AG04450 (cell line): ENCODE measurements at places on chromosomes 2 and 18.

- no peak for DNase-seq
These were observed 814.5 kb upstream of the LRATD1 start for GRCh38 chr2:13818002-13818401.

DNA sequence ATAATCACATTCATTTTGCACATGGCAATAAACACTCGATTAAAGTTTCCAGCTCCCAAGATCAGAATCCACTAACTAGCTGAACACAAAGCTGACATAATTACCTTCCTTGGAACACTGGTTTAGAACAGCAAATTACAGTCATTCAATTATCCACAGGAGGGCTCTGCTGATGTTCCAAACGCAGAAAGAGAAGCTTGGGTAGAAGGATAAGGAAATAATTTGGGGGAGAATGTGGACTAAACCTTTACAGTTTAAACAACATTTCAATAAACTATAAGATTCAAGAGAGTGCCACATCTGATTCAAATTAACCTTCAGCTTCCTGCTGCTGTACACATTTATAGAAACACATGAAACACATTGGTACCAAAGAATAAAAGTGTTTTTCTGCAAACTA lies 67.8 kb upstream of the ARL4C start:
- DNase-seq = peak; percentile 49

DNA sequence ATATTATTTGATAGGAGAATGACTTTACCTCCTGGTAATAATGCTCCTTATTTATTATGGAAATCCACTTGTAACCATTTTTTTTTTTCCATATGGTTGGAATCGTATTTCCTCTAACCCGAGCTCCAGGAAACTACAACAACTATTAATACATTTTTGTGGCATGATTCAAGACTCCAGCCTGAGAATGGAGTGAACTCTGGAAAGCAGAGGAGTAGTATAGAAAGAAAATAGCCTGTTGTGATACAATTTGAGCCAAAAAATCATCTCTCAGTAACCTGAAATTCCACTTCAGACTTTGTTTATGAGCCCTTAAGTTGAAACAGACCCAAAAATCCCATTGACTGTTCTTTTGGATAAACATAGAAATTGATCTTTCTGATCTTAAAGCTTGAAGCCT lies 921.1 kb downstream of the SOCS6 start:
- DNase-seq = no peak

- no peak for DNase-seq
These were observed 72.3 kb downstream of the AFF3 start for GRCh38 chr2:100070078-100070477.

DNA sequence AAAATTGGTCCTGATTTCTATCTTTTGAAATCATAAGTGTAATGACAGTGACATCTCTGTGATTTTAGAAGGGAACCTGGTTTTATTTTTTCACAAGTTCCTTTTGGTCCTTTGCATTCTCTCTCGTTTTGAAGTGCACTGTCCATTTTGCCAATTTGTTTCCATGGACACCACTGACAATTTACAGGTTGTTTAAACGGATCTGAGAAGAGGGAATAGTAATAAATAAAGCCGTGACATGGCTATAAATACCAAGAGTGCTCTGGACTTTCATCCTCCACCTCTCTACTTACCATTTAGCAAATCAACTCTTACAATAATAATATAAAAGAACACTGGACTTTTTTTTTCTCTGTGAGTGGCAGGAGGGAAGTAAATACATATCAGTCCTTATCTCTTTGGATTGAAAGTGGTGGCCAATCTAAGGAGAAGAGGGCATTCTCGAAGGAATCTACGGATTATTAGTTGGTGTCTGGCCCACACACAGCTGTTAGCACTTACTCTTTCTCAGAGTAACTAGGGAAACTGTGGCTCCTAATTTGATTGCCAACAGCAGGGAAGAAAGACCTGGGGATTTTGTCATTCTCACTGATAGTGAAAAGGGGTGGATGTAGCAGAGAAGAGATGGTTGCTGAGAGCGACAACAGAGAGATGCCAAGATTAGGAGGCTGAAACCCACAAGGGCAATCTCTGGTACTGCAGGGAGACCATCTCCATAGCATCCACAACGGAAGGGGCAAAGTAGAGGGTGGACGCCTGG lies 108.7 kb upstream of the FSHR start:
- DNase-seq = no peak

- peak; percentile 54 for DNase-seq
These were observed 36.6 kb downstream of the COPS8 start for GRCh38 chr2:237122214-237122666.

- DNase-seq = no peak
These were observed 167.9 kb downstream of the TNS1 start for GRCh38 chr2:217834744-217835513.

- no peak for DNase-seq
These were observed 422.1 kb downstream of the PARD3B start for GRCh38 chr2:204967199-204967960.

DNA sequence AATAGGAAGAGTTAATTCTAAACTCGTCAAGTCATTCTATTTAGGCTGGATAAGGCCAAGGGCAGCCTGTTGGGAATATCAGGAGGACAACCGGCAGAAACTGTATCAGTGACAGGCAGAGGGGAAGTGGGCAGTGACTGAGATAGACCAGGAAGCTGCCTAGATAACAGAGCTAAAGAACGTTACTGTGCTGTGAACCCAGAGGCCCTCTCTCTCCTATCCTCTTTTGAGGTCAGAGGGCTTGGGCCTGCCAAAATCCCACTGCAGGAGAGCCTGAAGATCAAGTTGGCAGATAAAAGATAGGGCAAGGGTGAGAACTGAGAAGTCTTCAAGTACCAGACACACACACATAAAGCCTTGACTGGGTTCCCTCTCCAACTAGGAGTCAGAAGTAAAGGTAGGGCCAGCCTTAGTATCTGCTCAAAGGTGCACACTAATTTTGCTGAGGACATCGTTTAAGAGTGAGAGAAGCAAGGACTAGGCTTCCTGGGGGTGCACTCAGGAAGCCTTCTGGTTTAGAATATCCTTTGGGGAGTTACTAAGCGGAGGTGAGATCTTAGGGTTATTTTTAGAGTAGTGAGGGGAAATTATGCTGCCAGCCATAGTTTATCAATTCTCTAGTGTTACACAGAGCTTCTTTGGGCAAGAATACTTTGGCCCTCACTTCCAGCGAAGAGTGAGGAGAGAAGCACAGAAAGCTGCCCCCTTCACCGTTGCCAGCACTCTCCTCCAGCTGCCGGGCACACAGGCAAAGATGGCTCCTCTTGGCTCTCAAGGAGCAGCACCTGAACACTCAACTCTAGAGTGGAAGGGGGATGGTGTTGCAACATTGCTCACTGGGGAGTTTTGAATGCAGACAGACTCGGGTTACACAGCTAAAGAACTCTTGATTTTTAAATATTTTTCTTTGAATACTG lies 9.8 kb downstream of the CAVIN2 start:
- no peak for DNase-seq

DNA sequence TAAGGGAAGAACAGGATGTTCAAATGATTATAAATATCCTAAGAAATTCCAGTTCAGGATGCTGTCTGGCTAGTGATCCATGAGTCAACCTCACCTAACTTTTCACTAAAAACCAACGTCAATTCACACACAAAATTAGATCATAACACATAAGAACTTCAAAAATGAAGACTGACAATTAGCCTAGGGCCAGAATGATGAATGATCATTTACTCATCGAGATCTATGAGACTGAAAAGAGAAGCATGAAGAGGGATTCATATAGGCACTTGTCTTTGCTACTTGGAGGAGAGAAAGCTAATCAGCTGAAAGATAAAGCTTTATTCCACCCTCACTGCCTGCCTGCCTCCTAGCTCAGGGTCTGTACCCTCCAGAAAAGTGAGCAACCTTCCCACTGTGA lies 29.8 kb downstream of the ADD2 start:
- no peak for DNase-seq

DNA sequence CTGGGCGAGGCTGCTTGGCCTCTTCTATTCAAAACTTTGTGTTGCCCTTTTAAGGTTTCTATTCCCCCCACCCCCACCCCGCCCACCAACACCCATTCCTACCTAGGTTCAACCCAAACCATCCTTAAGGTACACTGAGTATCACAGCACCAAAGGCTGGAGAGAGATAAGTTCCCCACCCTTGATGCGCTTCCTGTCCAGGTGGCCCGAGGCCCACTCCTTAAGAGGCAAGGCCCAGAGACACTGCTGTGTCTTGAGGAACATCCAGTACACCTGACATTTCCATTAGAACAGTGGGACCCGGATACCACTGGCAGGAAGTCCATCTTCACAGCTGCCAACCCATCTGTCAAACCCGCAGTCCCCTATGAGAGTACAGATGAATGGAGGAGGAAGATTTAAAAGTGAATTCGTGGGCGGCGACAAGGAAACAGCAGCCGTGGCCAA lies 277 bp upstream of the INPP1 start:
- DNase-seq = no peak

GRCh38 chr18:3541549-3542386 lies 91.8 kb downstream of the TGIF1 start:
- no peak for DNase-seq
